Fibroblast of lung (primary cell): ENCODE measurements at places on chromosomes 1 and 21. TPM values are rescaled to one million over a fixed set of nuclear protein-coding genes. Genes with fewer than 3 reads are reported as not detected.
A peak's percentile ranks its signal among the peaks of the same experiment; 100 is the strongest.

DNA sequence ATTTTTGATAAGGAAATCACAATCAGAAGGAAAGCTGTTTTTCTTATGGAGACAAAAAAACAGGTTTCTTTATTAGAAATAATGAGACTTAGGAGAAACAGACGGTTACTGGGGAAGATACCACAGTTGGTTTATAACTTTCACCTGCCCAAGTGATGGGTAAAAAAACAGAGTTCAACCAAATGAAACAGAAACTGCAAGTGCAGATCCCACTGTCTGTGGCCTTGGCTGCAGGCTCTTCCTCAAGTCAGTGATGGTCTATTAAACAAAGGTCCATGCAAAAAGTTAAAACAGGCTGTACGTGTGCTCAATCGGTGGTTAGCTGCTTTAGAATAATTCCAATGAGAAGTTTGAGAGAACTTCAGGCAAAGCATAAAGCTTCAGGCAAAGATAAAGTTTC lies 112.1 kb upstream of the NEGR1 start:
- DNase-seq = no peak
- no peak overlapping the region for H3K4me3 ChIP-seq
- H3K27me3 ChIP-seq = no peaks in the 10 kb centered on the region

The KCNE2 gene
- 0.17 TPM in 1 of 2 replicates, not detected in the other for total RNA-seq

DNA sequence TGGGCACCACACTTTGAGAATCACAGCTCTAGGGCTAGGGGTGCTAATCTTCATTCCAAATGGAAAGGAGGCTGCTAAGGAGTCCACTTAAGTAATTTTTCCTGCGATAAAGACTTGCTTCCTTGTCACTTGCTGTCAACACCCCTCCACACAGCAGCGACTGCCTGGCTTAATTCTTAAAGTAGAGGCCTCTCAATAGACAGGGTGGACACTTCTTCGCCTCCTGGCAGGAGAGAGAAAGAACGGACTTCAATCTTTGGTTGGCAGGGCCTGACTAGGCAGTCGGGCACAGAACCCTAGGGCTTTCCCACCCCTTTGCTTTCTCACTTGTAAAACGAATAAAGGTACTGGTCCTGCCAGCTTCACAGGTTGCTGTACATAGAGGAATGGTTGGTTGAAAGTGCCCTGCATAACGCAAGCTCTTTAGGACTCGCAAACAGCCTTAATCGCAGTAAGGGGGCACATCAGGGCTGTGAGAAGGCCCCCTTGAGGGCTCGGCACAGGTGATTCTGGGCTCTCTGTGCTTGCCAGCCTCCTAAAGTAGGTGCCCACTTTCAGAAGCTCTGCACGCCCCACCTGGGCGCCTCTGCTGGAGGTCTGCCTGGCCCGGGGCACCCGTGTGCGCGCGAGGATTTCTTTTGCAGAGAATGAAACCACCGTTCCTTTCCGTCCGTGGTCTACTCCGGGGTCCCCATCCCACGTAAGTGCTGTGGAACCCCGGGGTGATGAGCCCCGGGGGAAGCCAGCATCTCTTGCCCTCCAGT lies 47.6 kb upstream of the CD34 start:
- no peak for DNase-seq
- H3K4me3 ChIP-seq = peak overlapping the region; percentile 18
- H3K4me1 ChIP-seq = peaks cover 8% of the 10 kb centered on the region
- H3K27ac ChIP-seq = no peak overlapping the region

DNA sequence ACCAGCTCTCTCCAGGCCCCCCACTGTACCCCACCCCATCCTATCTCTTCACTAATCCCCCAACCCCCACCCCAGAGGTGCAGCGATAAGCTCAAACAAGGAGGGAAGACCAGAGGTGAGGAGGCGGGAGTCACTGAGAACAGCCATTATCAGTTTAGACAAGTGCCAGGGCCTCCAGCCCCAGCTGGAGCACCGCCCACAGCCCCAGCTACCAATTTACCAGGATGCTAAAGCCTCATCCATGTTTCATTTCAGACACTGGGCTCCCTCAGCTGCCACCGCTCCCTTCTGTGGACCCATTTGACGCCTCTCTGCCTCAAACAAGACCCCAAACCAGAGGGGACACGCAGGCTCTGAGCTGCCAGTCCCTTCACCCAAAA lies 80.6 kb downstream of the DISP3 start:
- no peaks in the 10 kb centered on the region for H3K27me3 ChIP-seq
- no peaks in the 10 kb centered on the region for H3K4me1 ChIP-seq
- H3K4me3 ChIP-seq = no peak overlapping the region
- no peak for DNase-seq
- H3K36me3 ChIP-seq = no peaks in the 10 kb centered on the region

The OR4F29 gene
- 0.17 and 0.26 TPM in 2 replicates for total RNA-seq

GRCh38 chr1:92299477-92300150 lies 755 bp downstream of the RPAP2 start:
- peak overlapping the region; percentile 95 for H3K4me3 ChIP-seq
- no peaks in the 10 kb centered on the region for H3K4me1 ChIP-seq
- no peaks in the 10 kb centered on the region for H3K27me3 ChIP-seq
- peaks cover 2% of the 10 kb centered on the region for H3K36me3 ChIP-seq

DNA sequence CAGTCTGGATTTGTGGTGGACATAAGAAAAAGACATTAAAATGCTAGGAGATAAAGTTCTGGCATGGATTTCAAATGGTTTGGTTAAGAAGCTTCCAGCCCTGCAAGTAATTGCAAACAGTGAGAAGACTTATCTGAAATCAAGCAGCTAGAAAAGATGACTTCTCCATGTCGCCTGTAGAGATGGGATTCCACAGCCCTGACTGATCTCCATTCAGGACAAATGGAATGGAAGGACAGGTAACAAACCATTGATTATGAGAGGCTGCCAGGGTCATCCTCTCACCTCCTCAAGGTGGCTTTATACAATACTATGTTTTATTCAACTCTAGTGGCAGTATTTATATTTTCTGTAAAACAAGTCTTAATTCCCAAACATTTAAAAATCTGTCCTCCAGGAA lies 237.9 kb downstream of the HLX start:
- H3K4me3 ChIP-seq = no peak overlapping the region
- no peaks in the 10 kb centered on the region for H3K27me3 ChIP-seq

The FCGR3B gene
- total RNA-seq = not detected in 2 replicates

DNA sequence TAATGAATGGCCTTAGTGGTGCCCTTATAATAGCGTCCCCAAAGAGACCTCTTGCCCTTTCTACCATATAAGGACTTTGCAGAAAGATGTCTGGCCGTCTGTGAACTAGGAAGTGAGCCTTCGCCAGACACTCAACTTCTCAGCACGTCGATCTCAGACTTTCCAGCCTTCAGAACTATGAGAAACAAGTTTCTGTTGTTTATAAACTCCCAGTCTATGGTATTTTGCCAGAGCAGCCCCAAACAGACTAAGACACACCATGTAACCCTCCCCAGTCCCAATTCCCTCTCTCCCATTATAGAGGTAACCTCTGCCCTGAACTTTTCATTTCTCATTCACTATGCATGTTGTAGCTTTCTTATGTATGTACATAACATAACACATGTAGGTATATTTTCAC lies 55.7 kb downstream of the NID1 start:
- H3K27me3 ChIP-seq = no peaks in the 10 kb centered on the region
- H3K36me3 ChIP-seq = peaks cover 6% of the 10 kb centered on the region
- H3K27ac ChIP-seq = peak overlapping the region; percentile 18

GRCh38 chr1:154348429-154349076 lies 23.2 kb downstream of the ATP8B2 start:
- no peak overlapping the region for H3K27ac ChIP-seq
- peaks cover 9% of the 10 kb centered on the region for H3K4me1 ChIP-seq
- H3K27me3 ChIP-seq = no peaks in the 10 kb centered on the region
- no peak overlapping the region for H3K4me3 ChIP-seq
- DNase-seq = no peak

The TTLL7 gene
- 9.8 and 19.8 TPM in 2 replicates for total RNA-seq

GRCh38 chr1:73511038-73511437 lies 686.9 kb downstream of the LRRIQ3 start:
- H3K27me3 ChIP-seq = no peaks in the 10 kb centered on the region
- no peak overlapping the region for H3K27ac ChIP-seq
- no peaks in the 10 kb centered on the region for H3K4me1 ChIP-seq
- DNase-seq = no peak
- no peak overlapping the region for H3K4me3 ChIP-seq
- no peaks in the 10 kb centered on the region for H3K36me3 ChIP-seq

DNA sequence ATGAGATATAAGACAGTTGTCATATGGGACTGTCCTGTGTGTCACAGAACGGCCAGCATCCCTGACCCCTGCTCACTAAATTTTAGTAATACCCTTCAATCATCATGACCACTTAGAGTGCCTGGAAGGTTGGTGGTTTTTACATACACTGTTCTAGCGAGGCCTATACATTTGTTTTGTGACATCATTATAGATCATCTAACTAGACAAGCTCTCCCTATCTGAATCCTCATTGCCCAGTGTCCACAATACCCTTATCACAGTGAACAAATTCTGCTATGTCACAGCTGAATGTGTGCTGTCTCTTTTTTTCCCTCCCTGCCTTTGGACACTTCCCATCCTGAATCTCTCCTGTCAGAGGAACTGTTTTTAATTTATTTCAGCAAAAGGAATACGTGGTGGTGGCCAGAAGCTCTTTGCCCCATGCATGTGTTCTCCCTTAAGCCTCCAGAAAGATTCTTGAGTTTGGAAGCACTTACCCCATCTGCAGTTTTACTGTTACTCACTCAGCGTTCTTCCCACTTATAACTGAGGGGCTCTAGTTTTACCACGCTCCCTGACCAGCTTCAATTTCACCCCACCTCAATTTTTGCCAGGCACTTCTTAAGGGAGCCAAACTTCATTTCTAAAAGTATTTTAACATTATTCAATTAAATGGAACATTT lies 70.3 kb downstream of the OLFML2B start:
- peaks cover 11% of the 10 kb centered on the region for H3K4me1 ChIP-seq
- no peak overlapping the region for H3K4me3 ChIP-seq

GRCh38 chr1:64474133-64474532 lies 4.2 kb downstream of the CACHD1 start:
- no peak overlapping the region for H3K27ac ChIP-seq
- H3K4me3 ChIP-seq = no peak overlapping the region
- no peaks in the 10 kb centered on the region for H3K36me3 ChIP-seq
- H3K4me1 ChIP-seq = peaks cover 2% of the 10 kb centered on the region
- no peaks in the 10 kb centered on the region for H3K27me3 ChIP-seq

The SAMSN1 gene
- not detected in 2 replicates for total RNA-seq

GRCh38 chr1:213988507-213989001 lies 781 bp downstream of the PROX1 start:
- no peaks in the 10 kb centered on the region for H3K36me3 ChIP-seq
- DNase-seq = no peak
- peaks cover 33% of the 10 kb centered on the region for H3K27me3 ChIP-seq
- no peak overlapping the region for H3K27ac ChIP-seq

GRCh38 chr1:37134599-37134998 lies 100.3 kb upstream of the GRIK3 start:
- no peaks in the 10 kb centered on the region for H3K27me3 ChIP-seq
- no peaks in the 10 kb centered on the region for H3K4me1 ChIP-seq
- no peaks in the 10 kb centered on the region for H3K36me3 ChIP-seq
- DNase-seq = no peak
- H3K27ac ChIP-seq = no peak overlapping the region

The TMEM54 gene
- 57.5 and 69.9 TPM in 2 replicates for total RNA-seq

DNA sequence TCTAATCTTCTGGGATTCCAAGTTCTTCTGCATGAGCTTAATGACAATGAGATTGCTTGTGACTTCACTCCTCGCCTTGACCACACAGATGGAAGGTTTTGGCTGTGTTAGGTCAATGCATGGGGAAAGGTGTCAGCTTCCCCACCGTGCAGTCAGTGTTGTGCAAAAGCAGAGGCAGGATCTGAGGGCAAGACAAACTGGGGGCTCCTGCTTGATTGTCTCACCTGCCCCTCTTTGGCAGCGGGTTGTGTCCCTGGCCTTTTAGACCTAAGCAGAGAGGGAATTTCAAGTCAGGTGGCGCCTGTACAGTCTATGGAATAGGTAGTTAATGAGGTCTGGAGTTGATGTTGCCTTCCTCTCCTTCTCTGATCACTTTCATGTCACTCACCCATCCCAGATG lies 150.1 kb downstream of the CNIH3 start:
- peaks cover 6% of the 10 kb centered on the region for H3K4me1 ChIP-seq
- no peak overlapping the region for H3K4me3 ChIP-seq
- no peaks in the 10 kb centered on the region for H3K36me3 ChIP-seq
- no peaks in the 10 kb centered on the region for H3K27me3 ChIP-seq
- DNase-seq = no peak

The CTTNBP2NL gene
- 11.0 and 18.5 TPM in 2 replicates for total RNA-seq

The NMNAT2 gene
- total RNA-seq = under 0.01 TPM in 2 replicates

The LCE5A gene
- total RNA-seq = not detected in 2 replicates

DNA sequence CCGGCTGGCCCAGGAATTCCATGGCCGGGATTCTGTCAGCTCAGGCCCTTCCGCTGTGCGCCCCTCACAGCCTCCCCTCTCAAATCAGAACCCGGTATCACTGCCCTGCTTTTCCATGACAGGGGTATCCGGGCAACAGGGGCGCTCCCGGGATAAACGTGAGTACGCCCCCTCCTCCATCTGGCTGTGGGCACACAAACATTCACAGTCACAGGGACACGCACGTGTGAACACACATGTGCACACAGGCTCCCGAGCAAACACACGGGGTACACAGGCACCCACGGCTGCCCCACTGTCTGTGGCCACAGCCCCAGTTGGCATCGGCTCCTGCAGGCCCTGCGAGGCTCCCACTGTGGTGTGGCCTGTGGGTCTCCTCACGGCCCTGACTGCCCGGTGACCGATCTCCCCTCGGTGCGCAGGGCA lies 16.7 kb downstream of the COL6A1 start:
- no peaks in the 10 kb centered on the region for H3K4me1 ChIP-seq
- no peak overlapping the region for H3K27ac ChIP-seq
- peaks cover 85% of the 10 kb centered on the region for H3K36me3 ChIP-seq
- DNase-seq = no peak
- H3K27me3 ChIP-seq = no peaks in the 10 kb centered on the region

The DAP3 gene
- 53.7 and 54.2 TPM in 2 replicates for total RNA-seq

The FCER1G gene
- total RNA-seq = not detected in 2 replicates

The DIO1 gene
- total RNA-seq = not detected in 2 replicates

GRCh38 chr1:197633447-197634078 lies 141.7 kb downstream of the DENND1B start:
- H3K27me3 ChIP-seq = no peaks in the 10 kb centered on the region
- no peak overlapping the region for H3K27ac ChIP-seq
- no peaks in the 10 kb centered on the region for H3K4me1 ChIP-seq
- DNase-seq = no peak

- H3K4me1 ChIP-seq = no peaks in the 10 kb centered on the region
- H3K4me3 ChIP-seq = no peak overlapping the region
- no peak for DNase-seq
- H3K27me3 ChIP-seq = no peaks in the 10 kb centered on the region
- H3K27ac ChIP-seq = no peak overlapping the region
- no peaks in the 10 kb centered on the region for H3K36me3 ChIP-seq
Measured at GRCh38 chr1:2481885-2482284, 5.8 kb downstream of the PLCH2 start.

- DNase-seq = peak; percentile 25
- no peaks in the 10 kb centered on the region for H3K4me1 ChIP-seq
- no peak overlapping the region for H3K4me3 ChIP-seq
- H3K27ac ChIP-seq = no peak overlapping the region
- H3K36me3 ChIP-seq = no peaks in the 10 kb centered on the region
- no peaks in the 10 kb centered on the region for H3K27me3 ChIP-seq
Measured at GRCh38 chr1:232357416-232357815, 272.5 kb downstream of the SIPA1L2 start.

The DNAH14 gene
- total RNA-seq = 16.7 and 19.7 TPM in 2 replicates
